ENCODE measurements at places on chromosomes 1 and 21. TPM values are rescaled to one million over a fixed set of nuclear protein-coding genes. Genes with fewer than 3 reads are reported as not detected.

The LMX1A gene
- 0.04 TPM for total RNA-seq

The PRKAA2 gene
- 0.44 TPM for total RNA-seq

The ZRANB2 gene
- 30.7 TPM for total RNA-seq

The C1QB gene
- 14.4 TPM for total RNA-seq

The FMO3 gene
- 1.4 TPM for total RNA-seq

The SH2D2A gene
- total RNA-seq = 1.4 TPM

The WDR4 gene
- total RNA-seq = 19.8 TPM

The OR2M3 gene
- not detected for total RNA-seq

The OR2G3 gene
- total RNA-seq = not detected

The LCE1F gene
- not detected for total RNA-seq

The RXRG gene
- total RNA-seq = 0.24 TPM

The RXFP4 gene
- not detected for total RNA-seq

The AMY1B gene
- total RNA-seq = not detected

The NEK2 gene
- total RNA-seq = 9.8 TPM

The TENT5C gene
- total RNA-seq = 1.1 TPM

The AKR1A1 gene
- 223 TPM for total RNA-seq

The AIM2 gene
- 0.52 TPM for total RNA-seq

The CFAP74 gene
- not detected for total RNA-seq

The FAM72B gene
- total RNA-seq = 2.1 TPM

The TMPRSS15 gene
- not detected for total RNA-seq

The KRTAP11-1 gene
- total RNA-seq = not detected

The LRRIQ3 gene
- 0.28 TPM for total RNA-seq

The TMEM82 gene
- not detected for total RNA-seq

The SPATA21 gene
- not detected for total RNA-seq

The ACBD3 gene
- total RNA-seq = 33.9 TPM

The FLG2 gene
- total RNA-seq = not detected

The SPATA45 gene
- total RNA-seq = not detected
